ENCODE measurements at places on chromosomes 6 and 20. TPM values are rescaled to one million over a fixed set of nuclear protein-coding genes. Genes with fewer than 3 reads are reported as not detected.

DNA sequence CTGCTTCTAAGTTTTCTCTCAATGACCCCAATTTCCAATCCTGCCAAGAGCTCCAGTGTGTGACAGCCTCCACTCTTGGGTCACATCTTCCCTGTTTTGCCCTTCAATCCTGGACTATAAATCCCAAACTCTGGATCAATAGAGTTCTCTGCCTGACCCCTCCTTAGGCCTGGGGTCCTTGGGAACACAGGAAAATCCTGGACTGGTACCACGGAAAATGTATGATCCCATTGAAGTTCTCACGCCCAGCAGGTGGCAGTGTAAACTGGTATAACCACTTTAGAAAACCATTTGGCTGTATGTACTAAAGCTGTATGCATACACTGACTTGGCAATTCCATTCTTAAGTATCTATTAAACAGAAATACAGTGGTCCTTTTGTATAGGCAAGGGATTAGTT, 98.0 kb downstream of the SNAP25 start:
- H3K27ac ChIP-seq, result no peak overlapping the region
- no peaks in the 10 kb centered on the region for H3K36me3 ChIP-seq
- H3K4me1 ChIP-seq, result no peaks in the 10 kb centered on the region
- H3K4me3 ChIP-seq, result no peak overlapping the region
- DNase-seq, result no peak
- H3K27me3 ChIP-seq, result no peaks in the 10 kb centered on the region

GRCh38 chr6:78538002-78538401, 329.3 kb upstream of the IRAK1BP1 start:
- no peak overlapping the region for H3K27ac ChIP-seq
- no peak for DNase-seq
- H3K27me3 ChIP-seq, result no peaks in the 10 kb centered on the region
- no peaks in the 10 kb centered on the region for H3K36me3 ChIP-seq
- H3K4me1 ChIP-seq, result no peaks in the 10 kb centered on the region
- no peak overlapping the region for H3K4me3 ChIP-seq

DNA sequence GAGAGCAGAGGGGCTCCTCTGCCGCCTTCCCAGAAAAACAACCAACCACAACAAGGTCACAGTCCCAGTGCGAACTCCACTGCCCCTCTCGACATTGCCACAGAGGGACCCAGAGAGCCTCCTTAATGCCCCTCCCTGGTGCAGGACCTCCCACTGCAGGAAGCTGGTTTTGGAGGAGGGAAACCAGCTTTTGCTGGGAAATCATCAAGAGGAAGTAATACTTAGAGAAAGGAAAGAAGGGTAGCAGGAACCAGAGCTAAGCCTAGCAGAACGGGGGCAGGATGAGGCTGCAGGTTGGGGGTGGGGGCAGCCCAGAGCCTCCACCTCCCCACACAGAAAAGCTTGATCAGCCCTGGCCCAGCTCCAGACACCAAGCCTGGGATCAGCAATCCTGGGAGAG, 37.7 kb upstream of the SIRPA start:
- H3K4me1 ChIP-seq, result no peaks in the 10 kb centered on the region
- no peaks in the 10 kb centered on the region for H3K27me3 ChIP-seq
- no peak for DNase-seq
- no peak overlapping the region for H3K4me3 ChIP-seq
- H3K36me3 ChIP-seq, result no peaks in the 10 kb centered on the region

GRCh38 chr6:73985891-73986290, 289.9 kb downstream of the CD109 start:
- DNase-seq, result no peak
- H3K4me1 ChIP-seq, result no peaks in the 10 kb centered on the region
- H3K27me3 ChIP-seq, result no peaks in the 10 kb centered on the region
- no peaks in the 10 kb centered on the region for H3K36me3 ChIP-seq
- no peak overlapping the region for H3K4me3 ChIP-seq
- H3K27ac ChIP-seq, result no peak overlapping the region

DNA sequence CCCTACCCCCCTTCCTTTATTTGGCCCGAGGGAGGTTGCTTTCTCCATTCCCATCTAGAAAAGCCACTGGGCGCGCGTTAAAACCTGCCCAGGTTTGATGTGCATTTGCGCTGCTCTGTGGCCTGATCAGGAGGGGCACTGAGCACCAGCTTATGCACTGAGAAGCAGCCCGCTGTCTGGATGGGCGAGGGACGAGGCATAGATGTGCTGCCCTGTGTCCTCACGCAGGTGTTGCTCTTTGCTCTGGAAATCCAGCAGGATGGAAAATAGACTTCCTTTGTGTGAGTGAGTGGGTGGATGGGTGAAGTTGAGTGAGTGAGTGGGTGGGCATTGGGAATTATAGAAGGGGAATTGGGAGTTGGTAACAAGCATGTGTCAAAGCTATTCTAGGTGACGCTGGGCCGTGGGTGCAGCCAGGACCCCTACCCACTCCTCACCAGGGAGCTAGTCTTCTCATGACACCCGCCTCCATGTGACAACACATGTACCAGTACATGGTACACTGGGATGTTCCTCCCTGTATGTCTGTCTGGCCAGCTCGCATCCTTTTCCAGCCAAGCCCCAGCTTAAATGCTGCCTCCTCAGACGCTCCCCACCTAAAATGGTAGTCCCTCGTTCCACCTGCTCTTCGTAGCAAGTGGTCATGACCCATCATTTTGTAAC, 162.6 kb downstream of the DTNBP1 start:
- H3K4me3 ChIP-seq, result no peak overlapping the region
- no peak for DNase-seq
- H3K27ac ChIP-seq, result no peak overlapping the region
- H3K4me1 ChIP-seq, result peaks cover 21% of the 10 kb centered on the region
- H3K27me3 ChIP-seq, result no peaks in the 10 kb centered on the region
- H3K36me3 ChIP-seq, result peaks cover 10% of the 10 kb centered on the region

GRCh38 chr6:116393430-116393829, 22.7 kb downstream of the DSE start:
- no peak for DNase-seq
- H3K36me3 ChIP-seq, result no peaks in the 10 kb centered on the region
- H3K4me3 ChIP-seq, result no peak overlapping the region
- no peaks in the 10 kb centered on the region for H3K27me3 ChIP-seq
- peaks cover 6% of the 10 kb centered on the region for H3K4me1 ChIP-seq
- H3K27ac ChIP-seq, result no peak overlapping the region

The CNBD2 gene
- 11.4 TPM for polyA plus RNA-seq

The CGA gene
- polyA plus RNA-seq, result 2.8 TPM

The ULBP2 gene
- polyA plus RNA-seq, result 2.5 TPM

Measured in kidney (tissue), 22 donors.